ENCODE measurements at places on chromosomes 5 and 9.

DNA sequence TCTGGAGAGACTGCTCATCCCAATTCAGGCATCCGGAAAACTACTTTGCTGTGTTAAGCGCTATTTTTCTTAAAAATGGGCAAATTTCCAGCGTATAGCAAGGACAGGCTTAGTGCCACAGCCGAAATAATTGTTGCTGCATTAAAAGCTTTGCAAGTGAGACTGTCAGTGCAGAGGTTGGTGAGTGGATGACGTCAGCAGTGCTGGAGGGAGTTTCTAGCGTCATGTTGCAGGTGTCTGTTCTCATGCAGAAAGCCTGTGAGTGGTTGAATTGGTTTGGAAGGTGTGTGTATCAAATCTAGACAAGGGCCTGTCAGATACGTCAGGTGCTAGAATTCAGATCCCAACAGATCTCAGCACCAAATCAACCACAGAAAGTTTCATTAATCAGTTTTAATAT lies 204.4 kb downstream of the TRIO start:
- no peak for DNase-seq

DNA sequence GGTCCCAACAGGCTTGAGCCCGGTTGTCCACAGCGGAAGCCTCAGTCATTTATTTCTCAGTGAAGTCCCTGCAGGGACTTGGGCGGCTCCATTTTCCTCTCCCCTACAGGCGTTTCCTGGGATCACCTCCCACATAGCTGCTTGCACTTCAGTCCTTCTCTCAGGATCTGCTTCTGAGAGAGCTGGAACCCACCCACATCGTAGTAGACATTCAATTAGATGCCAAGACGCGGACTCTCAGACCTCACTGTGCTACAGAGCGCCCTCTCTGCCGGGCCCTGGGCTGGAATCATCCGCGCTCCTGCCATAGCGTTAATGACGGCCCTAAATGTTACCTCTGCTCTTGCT lies 54.0 kb upstream of the ROR2 start:
- no peak for DNase-seq

- DNase-seq = no peak
Observed at GRCh38 chr5:65483546-65484346, 2.0 kb upstream of the ADAMTS6 start.

- no peak for DNase-seq
Observed at GRCh38 chr5:35320029-35320428, 89.7 kb upstream of the PRLR start.

GRCh38 chr5:168110870-168111832 lies 180.3 kb upstream of the WWC1 start:
- DNase-seq = no peak

DNA sequence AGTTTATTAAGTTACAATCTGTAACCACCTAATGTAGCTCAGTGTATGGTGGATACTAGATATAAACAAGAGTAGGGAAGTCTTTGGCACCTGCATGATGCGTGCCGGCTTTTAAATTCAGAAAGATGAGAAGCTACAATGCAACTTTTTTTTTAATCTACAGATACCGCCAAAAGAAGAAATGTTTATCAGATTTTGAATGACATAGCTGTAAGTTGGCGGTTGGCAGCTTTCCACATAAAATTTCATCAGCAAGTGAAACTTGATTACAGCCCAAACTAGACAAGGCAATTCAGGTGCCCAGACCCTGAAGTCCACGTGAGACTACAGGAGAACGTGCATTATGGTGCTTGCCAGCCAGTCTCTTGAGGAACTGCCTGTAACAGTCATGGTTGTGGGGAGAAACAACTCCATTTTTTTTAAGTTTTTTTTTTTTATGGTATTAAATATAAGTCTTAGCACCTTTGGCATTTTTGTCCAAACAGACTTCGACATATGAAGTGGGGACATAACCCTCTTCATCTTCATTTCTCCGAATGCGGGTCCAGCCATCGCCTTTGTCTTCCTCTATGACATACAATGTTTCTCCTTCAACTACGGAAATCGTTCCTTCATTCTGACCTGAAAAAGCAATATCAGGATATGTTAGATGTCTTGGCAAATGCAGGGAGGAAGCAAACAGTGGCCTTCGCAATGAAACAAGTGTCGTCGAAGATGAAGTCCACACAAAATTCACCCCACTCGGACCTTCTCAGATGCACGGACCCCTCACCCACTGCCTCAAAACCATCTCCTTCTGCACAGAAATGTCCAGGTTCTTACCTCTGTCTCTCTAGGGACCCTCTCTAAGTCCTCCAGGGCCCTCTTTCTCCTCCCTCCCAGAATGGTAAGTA lies 60.4 kb downstream of the USP20 start:
- no peak for DNase-seq

GRCh38 chr9:120366644-120367019 lies 213.3 kb downstream of the CDK5RAP2 start:
- no peak for DNase-seq

- no peak for DNase-seq
Observed at GRCh38 chr5:155948576-155948975, 378.4 kb upstream of the SGCD start.

DNA sequence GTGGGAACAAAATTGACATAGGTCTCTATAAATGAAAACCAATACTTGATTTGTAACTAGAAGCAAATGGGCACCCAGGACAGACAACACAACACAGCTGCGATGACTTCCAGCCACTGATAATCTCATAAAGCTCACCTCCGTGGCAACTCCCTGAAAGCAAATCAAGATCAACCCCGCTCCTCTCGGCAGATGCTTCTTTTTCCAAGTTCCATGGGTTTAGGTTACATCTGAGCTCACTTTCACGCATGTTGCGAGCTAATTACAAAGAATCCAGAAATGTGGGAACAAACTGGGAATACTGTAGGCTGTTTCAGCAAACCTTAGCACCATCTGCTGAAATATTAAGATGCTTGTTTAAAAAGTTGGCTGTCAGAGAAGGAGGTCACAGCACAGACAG lies 153.9 kb downstream of the ELAVL2 start:
- no peak for DNase-seq

DNA sequence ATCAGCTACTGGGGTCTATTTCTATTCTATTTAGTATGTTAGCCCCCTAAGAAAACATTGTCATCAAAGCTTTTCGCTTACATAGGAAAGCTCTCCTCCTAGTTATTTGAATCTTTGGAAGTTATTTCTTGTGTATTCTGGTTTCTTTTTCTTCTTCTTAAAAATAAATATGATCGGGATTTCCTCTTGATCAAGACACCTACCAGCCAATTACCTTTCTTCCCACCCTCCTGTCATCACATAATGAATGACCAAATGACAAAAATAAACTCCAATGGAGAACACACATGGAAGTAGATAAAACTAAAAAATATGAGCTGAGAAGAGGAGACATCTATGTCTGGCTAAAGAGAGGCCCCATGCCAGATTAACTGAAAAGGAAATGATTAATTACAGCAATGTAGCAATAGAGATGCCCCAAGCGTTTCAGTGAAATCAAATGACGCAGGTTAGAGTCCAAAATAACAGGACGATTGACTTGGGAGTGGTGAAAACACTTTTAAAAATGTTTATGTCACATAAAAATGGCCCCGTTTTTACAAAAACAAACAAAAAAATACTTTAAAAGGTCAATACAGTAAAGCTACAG lies 59.5 kb upstream of the PCSK1 start:
- no peak for DNase-seq

DNA sequence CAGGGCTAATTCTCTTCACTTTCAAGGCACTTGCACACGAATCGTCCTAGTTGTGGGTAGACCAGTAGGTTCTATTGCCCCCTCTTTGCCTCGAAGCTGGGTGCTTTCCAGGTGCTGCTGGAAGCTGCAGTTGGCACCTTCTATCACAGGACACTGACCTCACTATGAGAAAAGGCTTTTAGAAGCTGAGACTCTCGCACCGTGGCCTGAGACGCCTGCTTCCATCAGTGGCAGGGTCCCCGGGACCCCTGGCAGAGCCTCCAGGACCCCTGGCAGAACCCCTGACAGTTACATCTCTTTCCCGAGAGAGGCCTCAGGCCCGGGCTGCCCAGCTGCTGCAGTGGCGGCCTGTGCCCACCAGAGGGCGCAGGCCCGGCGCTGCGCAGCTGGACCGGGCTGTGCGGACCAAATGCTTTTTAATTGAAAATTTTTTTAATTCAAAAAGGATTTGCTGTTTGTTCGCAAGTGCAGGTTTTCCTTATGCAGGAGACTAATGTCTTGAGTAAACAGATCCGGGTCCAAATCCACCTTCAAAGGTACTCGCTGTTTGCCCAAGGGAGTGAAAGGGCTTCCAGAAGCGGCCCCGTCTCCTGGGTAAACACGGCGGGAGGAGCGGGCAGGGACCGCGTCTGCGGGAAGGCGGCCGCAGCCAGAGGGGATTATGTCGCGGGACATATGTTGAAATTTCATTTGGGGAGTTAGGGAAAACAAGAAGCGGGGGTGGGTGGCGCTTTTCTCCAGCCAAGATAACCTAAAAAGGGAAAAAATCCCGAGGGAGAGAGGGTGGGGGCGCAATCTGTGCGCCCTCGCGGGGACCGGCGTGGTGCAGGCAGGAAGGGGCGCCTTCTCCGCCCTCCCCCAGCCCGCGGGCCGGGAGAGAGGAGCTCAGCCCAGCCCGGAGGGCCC lies 114.5 kb upstream of the LMX1B start:
- peak; percentile 30 for DNase-seq

DNA sequence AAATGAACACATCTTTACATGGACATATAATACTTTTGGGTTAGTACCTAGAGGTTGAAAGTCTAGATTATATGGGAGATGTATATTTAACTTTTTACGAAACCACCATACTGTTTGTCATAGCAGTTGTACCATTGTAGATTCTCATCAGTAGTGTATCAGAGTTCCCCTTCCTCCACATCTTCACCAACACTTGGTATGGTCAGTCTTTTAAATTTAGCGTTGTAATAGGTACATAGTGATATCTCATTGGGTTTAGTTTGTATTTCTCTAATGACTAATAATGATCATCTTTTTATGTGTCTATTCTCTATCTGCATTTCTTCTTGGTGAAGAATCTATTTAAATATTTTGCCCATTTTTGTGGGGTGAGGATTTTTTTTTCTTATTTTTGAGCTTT lies 137.5 kb downstream of the NR3C1 start:
- DNase-seq = no peak

- DNase-seq = no peak
Observed at GRCh38 chr9:69499959-69500358, 172.2 kb downstream of the APBA1 start.

DNA sequence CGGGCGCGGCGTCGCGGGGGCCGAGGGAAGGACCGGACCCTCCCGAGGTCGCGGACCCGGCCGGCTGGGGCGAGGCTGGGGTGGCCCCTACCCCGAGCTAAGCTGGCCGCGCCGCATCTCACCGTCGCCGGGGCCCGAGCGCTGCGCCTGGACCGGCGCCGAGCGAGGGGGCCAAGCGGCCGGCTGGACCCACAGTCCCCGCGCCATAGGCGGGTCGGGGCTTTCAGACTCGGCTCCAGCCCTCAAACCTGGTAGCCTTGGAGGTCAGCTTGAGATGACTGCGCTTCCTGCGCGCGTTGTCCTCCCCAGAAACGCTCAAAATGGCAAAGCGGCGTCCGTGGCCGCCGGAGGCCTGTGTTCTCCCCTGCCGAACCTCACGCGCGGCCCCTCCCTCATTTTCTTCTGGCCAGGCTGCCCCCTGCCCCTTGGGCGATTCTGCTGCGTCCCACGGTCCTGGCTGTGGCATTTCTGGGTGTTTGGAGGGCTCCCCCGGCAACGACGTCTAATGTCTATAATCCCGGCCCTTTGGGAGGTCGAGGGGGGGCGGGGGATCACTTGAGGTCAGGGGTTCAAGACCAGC lies 8.7 kb upstream of the GRIN1 start:
- no peak for DNase-seq

- no peak for DNase-seq
Observed at GRCh38 chr9:88534456-88535225, at the start of gene NXNL2. TSS of gene NXNL2 (plus strand) at chr9:88535178. CDS start at chr9:88535435, 257 bp downstream.

DNA sequence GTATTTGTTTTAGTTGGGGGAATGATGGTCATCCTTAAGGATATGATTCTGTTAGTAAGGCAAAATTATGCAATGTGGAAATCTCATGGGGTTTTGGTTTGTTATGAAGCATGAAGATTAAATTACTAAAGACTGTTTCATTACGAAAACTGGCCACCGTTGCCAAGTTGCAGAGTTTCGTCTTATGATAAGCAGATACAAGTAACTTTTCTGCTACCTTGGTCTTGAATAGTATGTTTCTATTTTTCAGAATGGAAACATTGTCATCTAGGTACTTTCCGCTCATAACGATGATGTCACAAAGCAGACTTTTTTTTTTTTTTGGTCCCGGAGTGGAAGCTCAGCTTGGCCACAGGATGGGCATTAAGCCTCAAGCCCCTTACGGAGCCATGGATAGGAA lies 4.2 kb downstream of the CCNI2 start:
- DNase-seq = no peak

DNA sequence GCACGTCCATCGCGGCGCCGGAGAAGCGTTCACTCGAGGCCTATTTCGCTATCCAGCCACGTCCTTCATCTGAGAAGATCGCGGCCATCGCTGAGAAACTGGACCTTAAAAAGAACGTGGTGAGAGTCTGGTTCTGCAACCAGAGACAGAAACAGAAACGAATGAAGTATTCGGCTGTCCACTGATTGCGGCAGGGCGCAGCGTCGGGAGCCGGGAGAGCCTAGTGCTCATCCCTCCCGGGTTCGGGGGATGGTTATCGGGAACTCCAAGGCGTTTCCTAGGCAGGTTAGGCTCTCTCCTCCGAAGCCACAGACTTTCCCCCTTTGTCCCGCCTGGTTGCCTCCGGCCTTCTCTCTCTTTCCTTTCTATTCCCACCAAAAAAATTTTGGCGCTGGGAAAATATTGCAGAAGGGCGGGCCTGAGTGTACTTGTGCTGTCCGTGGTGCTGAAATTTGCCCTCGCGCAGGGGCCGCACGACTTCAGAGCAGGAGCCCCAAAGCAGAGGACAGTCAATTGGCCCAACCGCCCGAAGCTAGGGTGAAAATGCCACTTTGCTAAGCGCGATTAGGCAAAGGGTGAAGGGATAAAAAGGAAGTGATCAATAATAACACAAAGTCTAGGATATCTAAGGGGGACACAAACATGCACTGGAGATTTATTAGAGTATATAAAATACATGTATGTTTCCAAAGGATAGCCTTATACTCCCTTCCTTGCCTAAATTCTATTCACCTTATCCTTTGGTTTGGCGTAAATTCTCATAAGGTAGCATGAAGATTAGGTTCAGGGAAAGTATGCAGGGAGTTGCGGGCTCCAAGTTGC lies 1.8 kb downstream of the POU4F3 start:
- no peak for DNase-seq

- DNase-seq = no peak
Observed at GRCh38 chr5:89988129-89988810, 421.3 kb downstream of the CETN3 start.

Data from stimulated activated CD4-positive, alpha-beta T cell treated with anti-CD3 and anti-CD28 coated beads, TNF-alpha, amount 100 ng/mL, for 4 hours (primary cell).